Mammary epithelial cell (primary cell): ENCODE measurements at places on chromosomes 7 and 10. TPM values are rescaled to one million over a fixed set of nuclear protein-coding genes. Genes with fewer than 3 reads are reported as not detected.

Gene UROS
- total RNA-seq = 55.8 TPM

DNA sequence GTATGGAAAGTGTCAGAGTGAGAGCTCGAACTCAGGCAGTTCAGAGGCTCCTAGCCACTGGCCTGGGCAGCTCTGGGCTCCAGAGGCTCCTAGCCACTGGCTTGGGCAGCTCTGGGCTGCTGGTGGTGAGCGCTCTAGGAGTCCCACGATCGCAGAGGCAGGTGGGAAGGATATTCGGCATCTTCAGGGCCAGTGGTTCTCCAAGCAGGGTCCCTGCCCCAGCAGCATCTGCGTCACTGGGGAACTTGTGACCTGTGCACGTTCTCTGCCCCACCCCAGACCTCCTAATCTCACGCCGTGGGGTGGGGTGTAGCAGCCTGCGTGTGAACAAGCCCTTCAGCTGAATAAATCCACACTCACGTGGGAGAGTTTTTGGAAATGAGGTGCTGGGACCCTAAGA, 25.2 kb upstream of the BTBD16 start:
- no peak for DNase-seq

DNA sequence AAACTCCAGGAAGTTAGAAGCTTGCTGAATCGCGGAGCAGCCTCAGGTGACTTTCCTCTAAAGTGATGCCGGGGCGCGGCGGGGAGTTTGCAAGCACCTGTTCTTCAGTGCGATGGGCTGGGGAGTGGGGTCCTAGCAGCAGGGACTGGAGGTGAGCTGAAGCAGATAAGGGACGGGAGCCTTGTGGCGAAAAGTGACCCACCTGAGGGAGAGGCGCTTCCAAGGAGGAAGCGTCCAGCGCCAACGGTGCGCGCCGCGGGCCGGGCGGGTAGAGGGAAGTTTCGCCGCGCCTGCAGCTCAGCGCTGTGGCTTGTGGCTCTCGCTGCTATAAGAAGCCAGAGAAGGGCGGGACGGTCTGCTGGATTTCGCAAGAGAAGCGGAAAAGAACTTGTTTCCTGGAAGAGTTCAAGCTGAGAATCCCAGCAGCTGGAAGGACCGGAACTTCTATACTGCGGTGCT, at the start of gene STEAP4:
STEAP4 (minus strand) TSS at position 305 of the 459 bp plus-strand sequence. CDS start 22,625 bp downstream, outside the sequence.
- DNase-seq = peak; percentile 78

- no peak for DNase-seq
These were observed 486.4 kb downstream of the MAGI2 start for GRCh38 chr7:78967046-78967445.

- DNase-seq = no peak
These were observed 72.5 kb downstream of the CXCL12 start for GRCh38 chr10:44312401-44312800.

DNA sequence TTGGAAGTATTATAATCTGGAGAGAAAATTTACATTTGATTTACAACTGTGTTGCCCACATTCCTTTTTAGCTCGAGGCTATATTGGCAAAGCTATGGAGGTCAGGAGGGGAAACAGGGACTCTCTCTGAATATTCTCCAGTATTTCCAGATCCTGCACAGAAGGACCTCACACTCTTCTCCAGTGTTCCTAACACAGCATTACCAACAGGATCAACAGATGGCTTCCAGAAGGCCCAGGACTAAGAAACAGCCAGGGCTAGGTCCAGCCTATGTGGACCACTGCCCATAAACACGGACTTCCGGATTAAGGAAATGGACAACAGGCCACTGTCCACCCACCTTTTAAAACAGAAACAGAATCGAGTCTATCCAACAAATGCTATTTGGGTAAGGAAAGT, 65.3 kb downstream of the CHCHD3 start:
- DNase-seq = no peak

Gene LAMB1
- total RNA-seq = 196 and 219 TPM in 2 replicates

- no peak for DNase-seq
These were observed 4.2 kb upstream of the OPN4 start for GRCh38 chr10:86650151-86650550.

Gene CPVL
- total RNA-seq = not detected
